ENCODE measurements at places on chromosomes 7 and 10.

DNA sequence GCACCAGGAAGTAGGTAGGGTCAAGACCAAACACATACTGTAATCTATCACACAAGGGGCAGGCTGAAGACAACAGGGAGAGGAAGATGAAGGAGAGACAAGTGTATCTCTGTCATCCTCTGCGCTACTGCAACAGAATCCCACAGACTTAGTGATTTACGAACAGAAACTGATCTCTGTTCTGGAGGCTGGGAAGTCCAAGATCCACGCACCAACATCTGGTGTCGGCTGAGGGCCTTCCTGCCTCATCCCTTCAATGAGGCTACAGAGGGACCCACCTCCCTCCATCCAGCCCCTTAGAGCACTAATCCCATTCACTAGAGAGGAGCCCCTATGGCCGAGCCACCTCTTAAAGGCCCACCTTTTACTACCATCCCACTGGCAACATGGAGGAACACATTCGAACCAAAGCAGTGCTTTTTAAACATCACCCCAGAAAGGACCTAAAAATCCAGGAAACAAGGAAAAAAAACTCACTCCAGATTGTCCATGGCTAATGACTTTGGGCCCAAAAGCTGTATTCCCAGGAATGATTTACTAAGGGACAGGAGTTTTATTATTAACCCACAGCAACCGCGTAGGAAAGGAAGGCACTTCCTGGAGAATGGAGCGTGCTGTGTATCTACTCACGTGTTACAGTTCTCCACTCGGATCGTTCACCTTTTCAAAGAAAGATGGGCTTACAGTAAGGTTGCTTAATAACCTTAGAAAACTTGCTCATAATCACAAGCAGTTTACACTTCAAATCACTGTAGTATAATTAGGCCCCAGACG, 4.2 kb downstream of the BNIP3 start:
- DNase-seq, result no peak

DNA sequence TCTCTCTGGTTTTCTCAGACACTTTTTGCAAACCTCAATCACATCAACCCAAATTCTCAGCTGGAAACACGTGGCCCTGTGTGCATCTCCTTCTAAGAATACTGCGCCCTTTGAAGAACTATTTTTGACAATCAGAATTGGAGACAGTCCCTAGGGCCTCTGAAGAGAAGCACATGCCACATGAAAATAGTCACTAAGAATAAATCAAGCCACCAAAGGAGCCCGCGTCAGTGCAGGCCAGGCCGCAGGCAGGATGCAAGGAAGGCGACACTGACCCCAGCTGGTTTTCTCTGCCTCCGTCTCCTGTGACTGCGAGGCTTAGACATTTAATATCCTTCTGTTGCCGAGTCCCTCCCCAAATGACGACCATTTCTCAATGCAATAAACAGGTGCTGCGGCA, 88.0 kb upstream of the ADAM12 start:
- no peak for DNase-seq

DNA sequence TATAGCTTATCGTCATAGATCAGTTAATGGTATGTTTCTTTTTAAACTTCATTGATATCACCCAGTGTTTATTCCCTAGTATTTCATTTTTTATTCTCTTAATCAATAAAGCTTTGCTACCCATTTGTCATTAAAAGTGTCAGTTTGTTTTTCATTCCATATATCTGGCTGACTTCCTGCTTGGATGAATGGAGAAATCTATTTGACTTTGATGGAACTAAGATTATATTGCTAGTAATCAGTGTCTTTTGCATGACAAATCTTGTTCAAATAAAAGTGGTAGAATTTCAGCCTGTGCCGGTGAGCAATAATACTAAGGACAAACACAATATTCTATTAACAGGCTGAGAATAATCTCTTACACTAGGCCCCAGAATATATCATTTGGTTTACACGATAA, 203.3 kb downstream of the SEC23IP start:
- DNase-seq, result no peak

GRCh38 chr10:111338035-111338434, 261.2 kb downstream of the ADRA2A start:
- no peak for DNase-seq

GRCh38 chr10:109988212-109988596, 19.6 kb upstream of the ADD3 start:
- DNase-seq, result no peak

DNA sequence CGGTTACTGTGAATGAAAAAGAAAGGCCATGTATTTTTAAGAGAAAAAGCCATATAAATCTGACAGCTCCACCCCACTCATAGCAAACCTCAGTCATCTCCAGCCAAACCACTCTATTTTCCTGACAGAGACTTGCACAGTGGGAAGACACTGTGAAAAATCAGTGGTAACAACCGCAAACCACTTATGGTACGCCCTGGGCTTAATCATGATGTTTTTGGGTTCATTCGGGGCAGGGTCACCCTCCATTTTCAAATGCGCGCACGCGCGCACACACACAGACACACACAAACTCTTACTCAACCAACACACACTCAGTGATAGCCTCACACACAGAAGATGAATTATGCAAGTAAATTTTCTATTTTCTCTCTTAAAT, 82.1 kb upstream of the HPS1 start:
- no peak for DNase-seq

DNA sequence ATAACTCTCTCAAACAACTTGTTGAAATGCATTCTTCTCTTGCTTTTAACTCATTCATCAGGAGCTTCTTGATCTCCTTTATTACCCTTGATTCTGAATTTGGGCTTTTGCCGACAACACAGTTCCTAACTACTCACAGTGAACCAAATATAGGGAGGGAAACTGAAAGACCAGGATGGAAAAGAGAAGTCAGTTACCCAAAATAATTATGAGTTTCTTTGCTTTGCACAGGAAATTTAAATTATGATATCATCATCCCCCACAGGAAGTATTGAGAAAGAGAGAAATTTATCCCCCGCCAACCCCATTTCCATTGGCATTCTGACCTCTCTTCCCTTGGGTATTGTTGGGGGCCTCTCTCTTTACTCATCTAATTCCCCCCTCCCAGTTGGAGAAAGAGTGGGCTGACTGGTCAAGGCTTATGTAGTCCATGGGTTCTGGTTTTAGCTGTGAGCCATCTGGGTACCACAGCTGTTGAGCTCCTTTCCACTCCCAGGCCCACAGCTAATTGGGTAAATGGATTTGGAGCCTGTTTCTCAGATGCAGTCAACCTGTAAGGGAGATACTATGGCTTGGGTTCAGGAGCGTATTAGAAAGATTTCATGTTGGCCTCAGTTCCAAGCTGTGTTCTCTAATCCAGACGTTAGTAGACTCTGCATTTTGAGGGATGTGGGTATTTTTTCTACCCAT, 109.0 kb downstream of the FZD1 start:
- DNase-seq, result no peak

DNA sequence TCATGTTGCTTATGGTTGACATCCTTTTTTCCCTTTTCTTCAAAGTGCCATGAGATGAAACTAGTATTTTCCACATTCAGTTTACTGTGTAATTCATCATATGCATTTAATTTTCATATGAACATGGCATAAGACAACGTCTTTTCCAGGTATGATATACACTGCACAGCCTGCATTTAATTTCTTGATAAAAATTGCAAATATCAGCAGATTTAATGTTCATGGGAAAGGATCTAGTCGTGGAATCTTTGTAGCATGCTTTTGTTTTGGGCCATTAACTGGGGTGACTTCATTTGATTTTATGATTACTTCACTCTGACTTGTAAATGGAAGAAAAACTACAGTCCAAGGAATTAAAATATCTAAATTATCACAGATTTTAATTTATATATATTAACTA, 837.3 kb downstream of the IPMK start:
- no peak for DNase-seq

GRCh38 chr7:101779267-101779666, 38.2 kb upstream of the CUX1 start:
- DNase-seq, result no peak

DNA sequence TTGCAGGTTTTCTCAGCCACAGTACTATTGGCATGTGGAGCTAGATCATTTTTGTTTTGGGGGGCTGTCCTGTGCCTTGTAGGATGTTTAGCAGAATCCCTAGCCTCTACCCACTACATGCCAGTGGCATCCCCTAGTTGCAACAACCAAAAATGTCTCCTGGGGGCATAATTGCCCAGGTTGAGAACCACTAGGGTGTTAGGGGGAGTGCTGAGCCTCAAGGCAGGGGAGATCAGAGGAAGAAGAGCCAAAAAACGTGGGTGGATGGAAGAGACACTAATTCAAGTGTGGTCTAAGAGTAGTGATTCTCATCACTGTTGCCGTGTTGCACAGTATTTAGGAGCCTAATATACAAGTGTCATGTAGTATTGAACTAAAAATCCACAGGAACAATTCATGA, 31.7 kb upstream of the CCNY start:
- DNase-seq, result no peak

DNA sequence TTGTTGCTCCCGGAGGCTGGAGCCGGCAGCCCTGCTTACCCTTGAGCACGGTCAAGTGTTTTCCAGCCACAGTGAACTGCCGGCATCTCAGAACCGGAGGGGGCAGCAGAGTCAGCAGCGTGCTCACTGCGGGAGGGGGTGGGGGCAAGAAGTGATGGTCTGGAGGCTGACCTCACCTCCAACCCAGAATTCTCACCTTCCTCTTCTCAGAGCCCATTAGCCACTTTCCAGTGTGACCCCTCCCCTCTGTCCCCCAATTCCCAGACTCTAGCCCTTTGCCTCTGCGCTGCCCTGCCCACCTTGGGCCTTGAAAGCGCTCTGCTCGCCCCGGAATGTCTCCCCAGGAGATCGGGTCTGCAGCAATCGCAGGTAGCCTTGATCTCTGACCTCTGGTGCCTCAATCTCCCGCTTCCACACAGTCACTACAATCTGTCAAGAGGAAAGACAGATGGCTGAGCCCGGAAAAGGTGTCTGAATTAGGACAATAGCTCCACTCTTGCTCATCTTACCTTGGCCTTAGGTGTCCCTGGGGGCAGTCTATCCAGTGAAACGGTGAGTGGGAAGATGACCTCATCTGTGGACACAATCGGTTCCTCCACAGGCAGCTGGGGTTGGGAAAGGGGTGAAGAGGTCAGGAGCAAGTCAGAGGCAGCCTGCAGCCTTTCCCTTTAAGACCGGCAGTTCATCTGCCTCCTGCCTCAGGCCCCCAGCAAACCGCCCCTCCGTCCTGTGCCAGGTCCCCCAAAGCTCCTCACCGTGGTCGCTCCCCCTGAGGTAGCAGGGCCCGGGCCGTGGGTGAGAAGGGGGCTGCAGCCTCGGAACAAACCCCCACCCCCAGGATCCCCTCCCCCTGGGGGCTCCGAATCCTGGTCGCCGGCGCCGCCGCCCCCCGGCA, 942 bp downstream of the TRAPPC14 start:
- no peak for DNase-seq

DNA sequence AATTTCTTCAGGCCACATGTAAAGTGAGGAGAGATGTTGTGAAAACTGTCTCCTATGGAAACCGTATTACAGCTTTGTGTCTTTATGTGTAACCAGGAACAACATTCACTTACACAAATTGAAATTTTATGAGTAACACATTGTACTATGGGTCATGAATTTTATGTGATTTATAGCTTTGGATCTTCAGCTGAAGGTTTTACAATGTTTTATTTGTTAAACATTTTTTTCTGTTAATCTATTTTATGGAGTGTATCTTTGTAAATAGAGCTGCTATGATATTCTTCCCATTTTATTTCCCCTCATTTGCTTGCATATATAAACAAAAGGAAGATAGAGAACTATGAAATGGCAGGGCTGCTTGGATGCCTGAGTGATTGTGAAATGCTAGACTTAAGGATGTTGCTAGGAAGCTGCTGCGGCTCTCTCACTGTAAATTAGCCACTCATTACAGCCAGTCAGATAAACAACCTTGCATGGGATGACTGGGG, 104.5 kb upstream of the PCLO start:
- no peak for DNase-seq

- no peak for DNase-seq
These were observed 472.2 kb downstream of the ARL4A start for GRCh38 chr7:13159467-13160184.

GRCh38 chr7:50637725-50638643, 72.8 kb upstream of the DDC start:
- DNase-seq, result no peak

DNA sequence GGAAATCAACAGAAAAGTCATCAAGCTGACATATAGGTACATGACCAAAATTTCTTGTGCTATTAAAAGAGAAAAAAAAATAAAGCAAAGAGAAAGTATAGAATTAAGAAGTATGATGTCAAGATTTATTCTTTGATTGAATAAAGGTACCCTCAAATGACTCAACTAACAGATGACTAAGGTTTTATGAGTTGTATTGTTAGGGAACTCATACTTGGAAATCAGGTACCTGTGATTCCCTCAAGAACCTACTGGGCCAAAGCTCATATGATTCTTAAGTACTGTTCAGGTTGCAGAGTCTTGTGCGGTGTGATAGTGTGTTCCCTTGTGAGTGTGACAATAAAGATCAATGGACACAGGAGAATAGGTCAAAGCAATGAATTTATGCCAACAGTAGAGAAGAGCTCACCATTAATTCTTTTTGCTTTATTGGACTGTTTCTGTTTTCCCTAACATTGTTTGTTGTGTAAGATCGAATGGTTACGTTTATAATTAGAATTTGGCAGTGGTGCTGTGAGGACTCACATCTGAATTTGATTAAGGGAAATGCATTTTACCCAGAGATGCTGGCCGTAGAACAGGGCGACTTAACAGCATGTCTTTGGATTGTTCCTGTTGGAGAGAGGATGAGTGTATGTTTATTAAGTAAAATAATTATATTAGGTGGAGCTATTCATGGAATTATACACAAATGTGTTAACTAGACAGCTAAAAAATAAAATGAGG, 293.2 kb upstream of the SEMA3D start:
- no peak for DNase-seq

- no peak for DNase-seq
These were observed 234.0 kb downstream of the BICC1 start for GRCh38 chr10:58746474-58747185.

DNA sequence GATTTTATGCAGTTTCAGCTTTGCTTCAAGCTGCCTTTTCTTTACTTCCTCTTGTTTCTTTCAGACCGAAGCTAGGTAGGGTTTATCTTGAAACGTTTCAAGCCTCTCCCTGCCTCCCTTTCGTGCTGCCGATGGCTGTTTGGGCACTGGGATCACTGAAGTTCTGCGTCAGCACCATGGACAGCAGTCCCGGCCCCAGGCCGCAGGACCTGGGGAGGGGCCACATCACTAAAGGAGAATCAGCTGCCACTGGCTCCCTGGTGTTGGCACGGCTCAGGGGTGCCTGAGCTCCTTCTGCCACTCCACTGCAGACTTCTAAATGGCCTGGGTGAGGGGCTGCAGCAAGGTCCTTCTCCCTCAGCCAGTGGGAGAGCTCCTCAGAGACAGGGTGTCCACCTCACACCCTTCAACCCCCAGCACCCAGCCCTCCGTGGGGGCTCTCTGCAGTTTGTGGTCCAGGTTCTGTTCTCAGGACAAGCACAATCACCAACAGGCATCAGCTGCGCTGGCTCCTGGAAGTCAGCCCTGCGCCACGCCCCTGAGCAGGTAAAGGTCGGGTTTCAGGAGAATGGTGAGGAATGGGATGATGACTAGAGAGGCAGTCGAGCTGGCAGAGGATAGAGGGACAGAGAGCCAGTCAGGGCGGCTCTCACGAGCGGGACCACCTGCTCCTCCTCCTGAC, 387.2 kb downstream of the TCERG1L start:
- no peak for DNase-seq
